ENCODE measurements at places on chromosomes 5 and 9. TPM values are rescaled to one million over a fixed set of nuclear protein-coding genes. Genes with fewer than 3 reads are reported as not detected.

DNA sequence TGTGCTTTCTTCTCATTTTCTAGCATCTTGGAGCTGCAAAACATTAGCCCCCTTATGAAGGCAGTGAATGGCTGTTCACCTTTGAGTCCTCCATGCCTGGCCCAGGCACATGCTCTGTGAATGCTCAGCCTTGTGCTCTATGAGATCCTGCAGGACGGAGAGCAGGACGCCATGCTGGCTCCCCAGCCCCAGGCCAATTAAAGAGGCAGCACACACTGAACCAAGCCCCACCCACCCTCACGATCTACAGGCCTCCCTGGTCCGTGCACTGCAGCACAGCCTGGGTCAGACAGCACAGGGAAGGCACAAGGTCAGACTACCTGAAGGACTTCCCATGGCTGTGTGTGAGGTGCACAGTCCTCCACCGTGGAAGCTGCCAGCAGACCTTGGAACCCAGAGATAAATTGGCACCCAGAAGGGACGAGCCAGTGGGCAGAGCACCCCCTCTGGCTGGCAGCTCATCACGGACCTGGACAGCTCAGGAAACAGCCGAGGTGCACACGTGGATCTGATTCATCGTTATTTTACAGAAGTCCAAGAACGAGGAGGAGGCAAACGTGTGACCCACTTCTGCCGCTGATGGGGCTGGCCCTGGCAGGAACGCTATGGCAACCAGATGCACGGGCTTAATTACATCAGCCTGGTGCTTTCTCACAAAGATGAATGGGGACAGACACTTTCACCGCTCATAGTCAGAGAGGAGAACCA, 59.5 kb downstream of the OLFM1 start:
- peak; percentile 86 for ATAC-seq

DNA sequence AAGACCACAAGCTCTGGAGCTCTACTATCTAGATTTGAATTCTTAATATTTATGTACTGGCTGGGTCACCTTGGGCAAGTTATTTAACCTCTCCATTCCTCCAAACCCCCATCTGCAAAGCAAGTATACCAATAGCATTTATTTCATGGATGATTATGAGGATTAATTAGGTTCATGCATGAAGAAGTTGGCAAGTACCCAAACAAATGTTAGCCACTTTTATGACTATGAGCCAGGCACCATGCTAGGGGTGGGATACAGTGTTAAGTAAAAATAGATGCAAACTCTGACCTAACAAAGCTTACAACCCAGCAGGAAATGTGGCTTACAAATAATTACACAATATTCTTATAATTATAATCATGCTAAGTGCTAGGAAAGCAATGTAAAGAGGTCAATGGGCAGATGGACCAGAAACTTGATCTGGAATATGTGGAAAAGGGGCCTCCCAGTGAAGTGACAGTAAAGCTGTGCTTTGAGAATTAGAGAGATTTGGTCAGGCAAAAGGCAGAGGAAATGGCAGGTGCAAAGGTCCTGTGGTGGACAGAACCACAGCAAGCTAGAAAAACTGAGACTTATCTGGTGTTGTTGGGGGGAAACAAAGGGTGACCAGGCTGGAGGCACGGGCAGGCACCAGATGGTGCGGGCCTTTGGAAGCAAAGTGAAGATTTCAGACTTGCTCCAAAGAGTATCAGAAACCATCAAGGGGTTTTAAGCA, 525.2 kb upstream of the TRPC7 start:
- ATAC-seq: no peak

DNA sequence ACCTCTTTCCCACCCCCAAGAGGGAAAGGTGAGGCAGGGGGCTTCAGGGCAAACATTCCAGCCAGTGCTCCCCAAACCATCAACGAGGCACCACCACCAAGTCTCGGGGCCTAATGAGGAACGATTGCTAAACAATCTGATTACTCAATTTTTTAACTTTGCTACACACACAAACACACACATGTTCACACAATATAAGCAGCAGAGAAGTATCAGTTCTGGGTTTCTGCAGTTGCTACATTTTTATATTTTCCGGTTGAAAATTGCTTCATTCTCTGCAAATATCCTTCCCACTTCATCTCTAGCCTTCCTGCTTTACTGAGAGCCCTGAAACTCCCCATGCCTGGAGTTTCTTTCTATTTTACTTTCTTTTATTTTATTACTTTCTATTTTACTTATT, 60.2 kb downstream of the FEM1C start:
- no peak for ATAC-seq

DNA sequence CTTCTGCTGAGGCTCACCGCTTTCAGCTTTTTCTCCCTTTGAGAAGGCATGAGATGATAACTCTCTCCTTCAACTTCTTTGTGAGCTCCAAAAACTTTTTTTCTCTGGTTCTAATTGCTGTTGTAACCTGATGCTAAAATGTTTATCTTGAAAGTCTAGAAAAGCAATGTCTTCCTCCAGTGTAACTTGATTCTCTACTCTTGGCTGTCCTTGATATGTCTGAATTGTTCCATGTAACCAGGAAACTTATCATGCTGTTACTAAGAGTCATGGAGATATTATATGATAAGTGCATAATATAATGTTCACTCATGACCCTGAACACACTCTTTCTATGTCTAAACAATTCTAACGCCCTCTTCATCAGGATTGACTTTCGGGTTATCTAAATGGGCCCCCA, 128.0 kb upstream of the ABCA1 start:
- no peak for ATAC-seq

DNA sequence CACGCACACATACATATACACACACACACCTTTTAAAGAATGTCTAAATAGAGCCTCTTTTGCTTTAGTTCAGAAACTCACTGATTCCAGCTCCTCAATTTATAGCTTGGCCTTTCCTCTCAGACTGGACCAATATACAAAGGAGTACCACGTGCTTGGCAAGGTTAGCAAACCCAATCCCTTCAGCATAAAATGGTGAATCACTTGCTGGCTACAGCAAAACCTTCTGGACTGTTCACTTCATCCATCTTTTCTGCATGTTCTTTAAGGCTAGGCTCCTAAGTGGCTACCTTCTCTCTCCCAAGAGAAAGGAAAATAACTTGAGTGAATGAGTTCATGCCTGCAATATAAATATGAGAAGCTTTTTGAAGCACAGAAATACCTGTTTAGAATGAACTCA, 109.7 kb downstream of the LPAR1 start:
- ATAC-seq: peak; percentile 44

DNA sequence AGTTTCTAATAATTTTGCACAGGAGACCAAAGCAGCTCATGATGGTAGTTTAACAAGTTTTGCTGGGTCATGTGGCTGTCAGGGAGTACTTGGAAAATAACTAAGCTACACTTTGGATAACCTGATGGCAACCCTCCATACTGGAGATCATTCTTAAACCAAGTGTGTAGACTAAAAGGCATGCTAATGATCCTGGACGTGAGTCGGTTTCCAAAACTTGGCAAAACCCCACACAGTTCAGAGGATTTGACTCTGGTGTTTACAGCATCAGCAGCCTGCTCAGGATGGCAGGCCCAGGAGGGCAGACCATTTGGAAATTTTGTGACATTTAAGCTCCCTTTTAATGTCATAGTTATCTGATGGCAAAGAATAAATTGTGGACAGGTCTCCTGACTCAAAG, 196.5 kb upstream of the EFNA5 start:
- no peak for ATAC-seq

- ATAC-seq: no peak
These were observed 1.8 kb downstream of the TLX3 start for GRCh38 chr5:171310819-171311321.

Gene OR1L8
- 0.13 TPM for total RNA-seq

Gene CHSY3
- 1.0 TPM for total RNA-seq

Gene SPAG8
- 1.5 TPM for total RNA-seq
